ENCODE measurements at places on chromosomes 16 and 17. TPM values are rescaled to one million over a fixed set of nuclear protein-coding genes. Genes with fewer than 3 reads are reported as not detected.

Gene PRRT2
- total RNA-seq: 3.3 TPM

Gene YPEL2
- total RNA-seq: 0.38 TPM

Gene KIF2B
- total RNA-seq: not detected

Gene SLC6A2
- total RNA-seq: 7.4 TPM

Gene LPO
- not detected for total RNA-seq

Gene TBX21
- not detected for total RNA-seq

Gene ICAM2
- total RNA-seq: 0.17 TPM

Gene CIBAR2
- total RNA-seq: not detected

Gene CTRB1
- total RNA-seq: not detected

Gene SOCS1
- total RNA-seq: not detected

Gene TMEM114
- not detected for total RNA-seq

Gene MYH2
- total RNA-seq: 0.12 TPM

Gene KRT23
- total RNA-seq: not detected

Gene NAGS
- 1.4 TPM for total RNA-seq

Gene ZG16
- not detected for total RNA-seq

Gene CAVIN1
- total RNA-seq: 659 TPM

Gene GNPTG
- total RNA-seq: 45.8 TPM

Gene IL17C
- not detected for total RNA-seq

Gene KRTAP9-8
- not detected for total RNA-seq

Gene OR1F1
- total RNA-seq: not detected

Gene ZNF624
- 8.8 TPM for total RNA-seq

Gene TCAP
- 0.19 TPM for total RNA-seq

Gene CHST5
- not detected for total RNA-seq

Gene EVPLL
- not detected for total RNA-seq

Gene WSB1
- total RNA-seq: 50.5 TPM

Gene KRTAP3-2
- total RNA-seq: not detected

Gene TBC1D3C
- total RNA-seq: not detected

Gene ST6GALNAC1
- not detected for total RNA-seq
